A549 (cell line): ENCODE measurements at places on chromosomes 4 and X. TPM values are rescaled to one million over a fixed set of nuclear protein-coding genes. Genes with fewer than 3 reads are reported as not detected.

STBD1 gene
- 5.0 to 6.4 TPM (median 5.9 TPM) in 3 replicates for polyA plus RNA-seq

- no peak for DNase-seq
Measured at GRCh38 chr4:182764137-182764536, 153.0 kb downstream of the DCTD start.

- DNase-seq = no peak
Measured at GRCh38 chr4:34202154-34202553, 2042.2 kb downstream of the ARAP2 start.

- no peak for DNase-seq
Measured at GRCh38 chrX:117335209-117335608, 781.4 kb downstream of the KLHL13 start.
